ENCODE measurements at places on chromosomes 4 and X. TPM values are rescaled to one million over a fixed set of nuclear protein-coding genes. Genes with fewer than 3 reads are reported as not detected.
A peak's percentile ranks its signal among the peaks of the same experiment; 100 is the strongest.

RAP1GDS1 gene
- total RNA-seq, result 11.6 TPM

UCHL1 gene
- 8.3 TPM for total RNA-seq

GAGE12C gene
- not detected for total RNA-seq

KLHL4 gene
- total RNA-seq, result 2.5 TPM

TMPRSS11F gene
- total RNA-seq, result not detected

CITED1 gene
- not detected for total RNA-seq

FGF5 gene
- not detected for total RNA-seq

PABPC4L gene
- total RNA-seq, result 2.5 TPM

MAGEE1 gene
- 3.8 TPM for total RNA-seq

GUCY1A1 gene
- 43.6 TPM for total RNA-seq

NR3C2 gene
- 27.9 TPM for total RNA-seq

GRCh38 chr4:149910177-149910576 is 94.5 kb upstream of the IQCM start:
- no peak for DNase-seq

- DNase-seq, result no peak
These were observed 5.5 kb downstream of the RPS6KA6 start for GRCh38 chrX:84182516-84182915.

DNA sequence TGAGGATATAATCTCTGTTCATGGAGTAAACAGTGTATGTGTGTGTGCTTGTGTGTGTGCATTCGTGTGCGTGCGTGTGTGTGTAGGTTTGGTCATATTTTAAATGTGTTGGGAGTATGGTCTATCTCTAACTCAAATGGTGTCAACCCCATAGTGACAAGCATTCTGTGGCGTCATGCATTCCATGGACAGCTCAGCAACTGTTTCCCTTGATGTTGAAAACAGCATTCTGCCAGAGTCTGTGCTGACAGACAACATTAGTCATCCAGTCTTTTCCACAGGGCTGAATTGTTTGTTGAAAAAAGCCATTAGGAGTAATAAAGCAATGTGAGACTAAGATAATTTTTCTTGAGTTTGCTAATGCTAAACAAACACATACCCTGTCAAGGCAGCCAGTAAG is 706.6 kb downstream of the PCDH19 start:
- no peak for DNase-seq

DNA sequence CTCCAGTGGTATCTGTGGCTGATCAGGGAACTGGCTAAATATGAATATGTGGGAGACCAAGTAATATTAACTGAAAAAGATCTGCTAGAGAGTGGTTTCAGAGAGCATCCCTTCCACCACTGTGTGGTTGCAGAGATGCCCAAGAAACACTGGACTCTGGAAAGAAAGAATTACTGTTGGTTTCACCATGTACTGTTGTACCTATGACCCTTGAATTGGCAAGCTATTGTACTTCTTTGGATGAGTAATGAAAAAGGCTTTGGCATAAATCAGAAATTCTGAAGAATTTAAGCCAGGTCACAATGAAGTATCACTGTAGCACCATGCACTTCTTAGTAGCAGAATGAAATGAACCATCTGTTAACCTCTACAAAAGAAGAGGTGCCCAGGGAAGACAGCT is 134.4 kb upstream of the INTU start:
- DNase-seq, result no peak

- no peak for DNase-seq
These were observed 106.2 kb downstream of the ALPK1 start for GRCh38 chr4:112403101-112403945.

GRCh38 chr4:130293692-130294091 is 1197.7 kb downstream of the C4orf33 start:
- no peak for DNase-seq

GRCh38 chr4:71445811-71446210 is 107.0 kb downstream of the SLC4A4 start:
- no peak for DNase-seq

GRCh38 chr4:130035391-130035790 is 939.4 kb downstream of the C4orf33 start:
- DNase-seq, result no peak

GRCh38 chr4:95548738-95549245 is at the start of gene UNC5C:
Gene UNC5C (minus strand): TSS chr4:95548973.
- DNase-seq, result peak; percentile 88

DNA sequence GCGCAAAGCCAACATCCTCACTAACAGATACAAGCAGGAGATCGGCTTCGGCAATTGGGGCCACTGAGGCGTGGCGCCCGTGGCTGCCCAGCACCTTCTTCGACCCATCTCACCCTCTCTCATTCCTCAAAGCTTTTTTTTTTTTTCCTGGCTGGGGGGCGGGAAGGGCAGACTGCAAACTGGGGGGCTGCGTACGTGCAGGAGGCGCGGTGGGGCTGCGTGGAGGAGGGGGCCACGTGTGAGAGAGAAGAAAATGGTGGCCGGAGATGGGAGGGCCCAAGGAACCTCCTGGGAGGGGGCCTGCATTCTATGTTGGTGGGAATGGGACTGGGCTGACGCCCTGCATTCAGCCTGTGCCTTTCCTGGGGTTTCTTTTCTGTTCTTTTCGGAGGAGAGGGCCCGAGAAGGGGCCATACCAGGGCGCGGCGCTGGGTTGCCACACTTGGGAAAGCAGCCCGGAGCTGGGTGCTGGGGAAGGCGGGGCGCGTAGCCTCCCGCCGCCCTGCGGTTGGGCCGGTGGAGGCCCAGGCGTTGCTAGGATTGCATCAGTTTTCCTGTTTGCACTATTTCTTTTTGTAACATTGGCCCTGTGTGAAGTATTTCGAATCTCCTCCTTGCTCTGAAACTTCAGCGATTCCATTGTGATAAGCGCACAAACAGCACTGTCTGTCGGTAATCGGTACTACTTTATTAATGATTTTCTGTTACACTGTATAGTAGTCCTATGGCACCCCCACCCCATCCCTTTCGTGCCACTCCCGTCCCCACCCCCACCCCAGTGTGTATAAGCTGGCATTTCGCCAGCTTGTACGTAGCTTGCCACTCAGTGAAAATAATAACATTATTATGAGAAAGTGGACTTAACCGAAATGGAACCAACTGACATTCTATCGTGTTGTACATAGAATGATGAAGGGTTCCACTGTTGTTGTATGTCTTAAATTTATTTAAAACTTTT is 4.5 kb downstream of the MID1IP1 start:
- DNase-seq, result peak; percentile 88

- DNase-seq, result peak; percentile 49
These were observed 62.8 kb downstream of the PPP1R2C start for GRCh38 chrX:42714981-42715700.

GRCh38 chr4:38386005-38386551 is 277.9 kb upstream of the KLF3 start:
- no peak for DNase-seq

GRCh38 chrX:69156638-69157037 is 8.6 kb downstream of the PJA1 start:
- DNase-seq, result no peak

- no peak for DNase-seq
These were observed 191.1 kb upstream of the FAT4 start for GRCh38 chr4:125123570-125124109.

DNA sequence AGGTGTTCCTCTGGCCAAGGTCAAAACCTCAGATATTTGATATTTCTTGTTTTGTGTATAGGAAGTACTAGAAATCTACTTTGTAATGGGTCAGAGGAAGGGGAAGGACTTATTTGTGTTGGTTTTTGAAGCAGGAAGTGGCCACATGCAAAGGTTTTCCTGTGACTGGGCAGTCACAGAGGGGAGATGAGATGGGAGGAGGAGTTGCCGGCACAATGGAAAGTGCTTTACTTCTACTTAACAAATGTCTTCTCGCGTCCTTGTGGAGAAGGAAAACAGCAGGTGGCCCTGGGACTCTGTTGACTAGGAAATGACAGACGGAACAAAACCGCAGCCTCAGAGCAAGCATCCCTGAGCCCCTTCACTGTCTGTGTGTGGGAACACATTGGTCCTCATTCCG is 46.6 kb downstream of the SHROOM2 start:
- no peak for DNase-seq

GRCh38 chrX:41164449-41164848 is 79.2 kb downstream of the USP9X start:
- no peak for DNase-seq

- no peak for DNase-seq
These were observed 144.8 kb downstream of the FRYL start for GRCh38 chr4:48635310-48635709.

- DNase-seq, result peak; percentile 14
These were observed 171.8 kb downstream of the HNRNPD start for GRCh38 chr4:82201805-82202641.

DNA sequence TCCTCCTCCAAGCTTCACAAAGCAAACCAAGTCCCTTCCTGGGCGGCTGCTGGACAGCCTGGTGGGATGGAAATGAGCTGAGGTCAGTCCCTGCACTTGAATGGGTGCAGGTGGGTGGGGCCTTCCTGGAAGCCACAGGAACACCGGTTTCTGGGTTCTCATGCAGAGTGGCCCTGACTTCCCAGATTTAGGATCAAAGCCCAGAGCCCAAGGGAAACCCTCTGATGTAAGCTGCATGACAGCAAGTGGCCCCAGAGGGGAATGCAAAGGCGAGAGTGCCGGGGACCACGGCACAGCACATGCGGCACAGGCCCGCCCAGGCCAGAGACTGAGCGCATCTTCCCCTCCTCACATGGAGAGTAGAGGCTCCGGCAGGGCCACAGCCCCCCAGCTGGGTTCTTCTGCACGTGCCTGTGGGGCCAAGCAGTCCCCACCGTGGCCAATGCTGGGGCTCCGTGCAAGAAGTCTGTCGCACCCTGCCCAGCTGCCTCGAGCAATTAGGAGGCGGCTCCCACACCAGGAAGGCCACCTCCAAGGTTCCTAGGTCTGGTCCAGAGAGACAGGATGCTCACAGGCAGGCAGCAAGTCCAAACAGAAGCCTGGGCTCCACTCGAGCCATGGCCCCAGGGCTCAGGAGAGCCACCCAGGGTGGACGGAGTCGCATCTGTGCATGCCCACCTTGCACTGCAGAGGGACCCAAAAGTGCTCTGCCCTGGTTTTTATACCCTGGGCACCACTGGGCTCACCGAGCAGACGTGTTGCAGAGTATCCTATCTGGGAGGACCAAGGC is 83.0 kb downstream of the HTRA3 start:
- DNase-seq, result no peak

- DNase-seq, result no peak
These were observed 7.3 kb downstream of the GRPEL1 start for GRCh38 chr4:7060346-7061150.

Data from right cardiac atrium (tissue), 5 donors.